ENCODE measurements at places on chromosomes 2 and 18.

- no peak for DNase-seq
Measured at GRCh38 chr2:64980183-64980582, 9.0 kb upstream of the SLC1A4 start.

GRCh38 chr2:7437141-7437540 lies 519.9 kb downstream of the RNF144A start:
- no peak for DNase-seq

DNA sequence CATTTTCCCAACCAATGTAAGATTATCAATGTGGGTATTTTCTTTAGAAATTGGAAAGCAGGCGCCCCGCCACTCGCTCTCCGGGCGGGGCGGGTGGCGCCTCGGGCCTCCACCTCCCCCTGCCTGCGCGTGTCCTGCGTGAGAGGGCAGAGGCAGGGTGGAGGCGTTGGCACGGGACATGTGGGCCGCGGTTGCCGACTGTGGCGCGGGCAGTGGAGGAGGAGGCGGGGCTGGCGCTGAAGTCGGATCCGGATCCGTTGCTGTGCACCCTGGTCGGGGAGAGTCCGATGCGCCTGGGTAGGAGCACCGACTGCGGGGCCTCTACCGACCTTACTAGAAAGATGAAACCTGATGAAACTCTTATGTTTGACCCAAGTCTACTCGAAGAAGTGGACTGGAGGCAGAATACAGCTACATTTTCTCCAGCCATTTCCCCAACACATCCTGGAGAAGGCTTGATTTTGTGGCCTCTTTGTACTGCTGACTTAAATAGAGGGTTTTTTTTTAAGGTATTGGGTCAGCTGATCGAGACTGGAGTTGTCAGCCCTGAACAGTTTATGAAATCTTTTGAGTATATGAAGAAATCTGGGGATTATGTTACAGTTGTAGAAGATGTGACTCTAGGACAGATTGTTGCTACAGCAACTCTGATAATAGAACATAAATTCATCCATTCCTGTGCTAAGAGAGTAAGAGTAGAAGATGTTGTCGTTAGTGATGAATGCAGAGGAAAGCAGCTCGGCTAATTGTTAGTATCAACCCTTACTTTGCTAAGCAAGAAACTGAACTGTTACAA lies 37.9 kb downstream of the PMS1 start:
- DNase-seq, result peak; percentile 62

DNA sequence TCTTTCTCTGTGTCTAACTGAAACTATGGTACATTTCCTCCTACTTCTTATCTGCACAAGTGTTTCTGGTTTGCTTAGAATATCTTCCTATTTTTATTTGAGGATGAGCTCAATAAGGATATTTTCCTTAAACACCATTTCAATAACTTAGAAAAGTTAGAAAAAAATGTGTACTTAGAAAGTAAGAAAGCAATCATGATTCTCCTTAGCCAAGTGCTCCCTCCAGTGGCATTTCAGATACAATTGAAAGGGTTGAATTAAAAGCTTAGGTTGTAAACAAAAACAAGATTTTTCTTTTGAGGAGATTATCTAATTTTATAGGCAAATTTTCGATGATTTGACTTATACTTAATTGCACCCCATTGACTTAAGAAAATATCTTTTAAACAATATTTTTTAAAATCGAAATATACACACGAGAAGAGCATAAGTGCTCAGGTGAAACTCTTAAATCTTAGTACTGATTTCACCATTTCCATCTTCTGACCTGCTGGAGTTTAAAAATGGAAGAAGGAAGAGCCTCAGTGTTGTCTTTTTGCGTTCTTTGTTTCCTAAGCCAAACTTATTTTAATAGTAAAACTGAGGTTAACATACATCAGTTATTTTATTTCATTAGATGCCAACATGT lies 26.9 kb downstream of the C18orf63 start:
- DNase-seq, result peak; percentile 31

- no peak for DNase-seq
Measured at GRCh38 chr2:147952118-147952517, 68.4 kb downstream of the ORC4 start.

DNA sequence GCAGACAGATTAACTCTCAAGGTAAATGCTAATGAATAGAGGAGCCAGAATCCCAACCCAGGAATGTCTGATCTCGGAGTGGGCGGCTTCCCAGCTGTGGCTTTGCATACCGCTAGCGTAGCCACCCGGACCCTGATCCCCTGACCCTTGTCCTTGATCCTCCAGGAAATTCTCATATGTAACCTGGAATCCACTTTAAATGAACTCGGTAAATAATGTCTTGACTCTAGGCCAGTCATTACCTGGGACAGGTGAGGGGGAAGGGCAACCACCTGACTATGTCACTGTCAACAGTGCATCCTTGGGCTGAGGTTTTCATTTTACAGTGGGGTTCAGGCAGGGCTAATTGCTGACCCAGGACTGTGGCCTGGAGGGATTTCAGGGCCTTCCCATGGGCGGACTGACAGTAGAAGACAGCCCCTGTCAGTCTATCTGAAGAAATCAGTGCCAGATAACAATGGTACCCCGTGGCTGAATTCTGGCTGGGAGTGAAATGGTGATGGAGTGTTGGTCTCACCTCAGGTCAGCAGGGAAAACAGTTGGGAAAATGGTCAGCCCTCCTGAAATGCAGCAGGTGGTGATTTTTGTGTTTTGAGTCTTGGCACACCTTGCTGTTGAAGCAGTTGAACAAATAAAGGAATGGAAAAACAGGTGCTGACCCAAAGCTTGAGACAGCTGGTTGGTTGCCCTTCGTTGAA lies 9.6 kb downstream of the ACKR3 start:
- no peak for DNase-seq

GRCh38 chr2:69567157-69567908 lies 76.2 kb downstream of the AAK1 start:
- no peak for DNase-seq

- peak; percentile 86 for DNase-seq
Measured at GRCh38 chr2:220188031-220188430, 560.6 kb downstream of the SLC4A3 start.

DNA sequence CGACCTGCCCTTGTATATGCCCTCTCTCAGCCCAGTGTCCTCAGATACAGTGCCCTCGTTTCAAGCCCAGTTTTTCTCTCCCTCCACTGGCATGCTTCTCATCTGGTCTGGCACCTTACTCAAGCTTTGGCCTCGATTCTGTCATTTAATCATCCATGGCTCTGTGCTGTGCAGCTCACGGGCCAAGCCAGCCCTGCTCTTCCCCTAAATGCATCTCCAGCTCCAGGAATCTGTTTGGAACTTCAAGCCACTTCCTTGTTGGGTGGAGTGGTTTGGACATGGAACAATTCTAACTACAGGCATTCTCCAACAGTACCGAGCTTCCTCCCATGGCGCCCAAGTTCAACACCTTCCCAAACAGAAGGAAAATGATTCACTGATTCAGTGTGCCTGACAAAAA lies 76.7 kb upstream of the ZNF397 start:
- DNase-seq, result no peak

GRCh38 chr2:237892984-237893595 lies 33.7 kb downstream of the RAMP1 start:
- DNase-seq, result no peak

GRCh38 chr2:83531206-83531826 lies 927.8 kb downstream of the SUCLG1 start:
- no peak for DNase-seq

DNA sequence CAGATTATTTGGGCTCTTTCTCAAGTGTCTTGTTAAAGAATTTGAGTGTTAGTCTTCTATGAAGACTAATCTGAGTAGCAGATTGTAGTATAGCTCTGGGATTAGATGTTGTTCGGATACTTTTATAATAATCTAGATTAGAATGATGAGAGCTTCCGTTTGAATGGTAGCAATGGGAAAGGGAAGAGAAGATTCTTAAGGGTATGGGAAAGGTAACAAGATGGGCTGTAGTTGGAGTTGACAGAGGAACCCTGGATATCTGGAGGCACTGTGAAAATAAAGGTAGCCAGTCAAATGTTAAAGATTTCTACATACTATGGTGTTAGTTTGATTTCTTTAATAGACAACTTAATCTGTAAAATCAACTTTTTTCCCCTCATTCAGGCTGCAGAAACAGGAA lies 4.7 kb downstream of the DDX1 start:
- DNase-seq, result no peak

DNA sequence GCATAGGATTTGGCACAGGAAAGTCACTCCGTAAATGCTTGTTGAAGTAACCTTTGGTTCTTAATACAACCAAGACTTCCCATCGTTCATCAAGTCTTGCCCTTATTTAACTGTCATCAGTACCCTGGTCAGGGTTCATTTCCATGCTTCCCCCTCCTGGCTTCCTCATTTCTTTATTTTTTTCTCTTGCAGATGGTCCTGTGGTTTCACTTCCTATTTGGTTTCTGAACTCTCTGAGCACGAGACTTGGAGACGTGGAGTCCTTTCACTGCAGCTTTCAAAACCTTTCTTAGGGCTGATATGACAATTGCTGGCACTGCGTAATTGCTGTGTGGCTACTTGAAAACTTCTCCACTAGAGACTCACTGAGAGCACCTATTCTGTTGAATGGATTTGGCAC lies 59.9 kb upstream of the PID1 start:
- no peak for DNase-seq

DNA sequence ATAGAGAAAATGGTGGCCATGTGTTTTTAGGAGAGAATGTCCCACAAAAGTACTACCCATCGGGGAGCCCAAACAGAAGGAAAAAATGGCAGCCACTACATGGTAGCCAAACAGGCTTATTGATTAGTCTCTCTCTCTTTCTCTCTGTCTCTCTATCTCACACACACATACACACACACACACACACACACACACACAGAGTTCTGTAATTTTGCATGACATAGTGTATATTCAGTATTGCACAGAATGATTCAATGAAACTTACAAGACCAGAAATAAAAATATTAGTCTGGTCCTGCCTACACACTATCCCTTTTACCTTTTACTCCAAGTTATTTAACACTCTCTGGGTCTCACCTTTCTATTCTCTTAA lies 124.8 kb upstream of the SLC39A10 start:
- DNase-seq, result no peak

- no peak for DNase-seq
Measured at GRCh38 chr18:51430538-51430937, 233.1 kb upstream of the MEX3C start.

GRCh38 chr2:161414042-161415033 lies 1.8 kb upstream of the TBR1 start:
- DNase-seq, result no peak

DNA sequence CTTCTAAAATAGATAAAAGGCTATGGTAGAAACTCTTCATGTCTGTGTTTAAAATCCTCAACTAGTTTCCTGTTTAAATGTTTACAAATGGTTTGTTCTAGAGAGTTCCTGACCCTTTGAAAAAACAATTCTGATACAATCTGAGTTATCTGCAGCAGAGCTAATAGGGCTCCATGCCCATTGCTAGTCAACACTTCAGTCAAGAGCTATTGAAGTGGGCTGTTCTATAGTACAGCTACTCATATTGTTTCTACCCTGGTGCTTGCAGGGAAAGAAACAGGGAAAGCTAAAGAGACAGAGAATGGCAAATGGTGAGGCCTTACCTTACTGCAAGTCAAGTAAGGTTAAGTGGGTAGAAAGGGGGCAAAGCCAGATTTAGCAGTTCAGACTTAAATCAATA lies 112.3 kb upstream of the CAVIN2 start:
- DNase-seq, result no peak

DNA sequence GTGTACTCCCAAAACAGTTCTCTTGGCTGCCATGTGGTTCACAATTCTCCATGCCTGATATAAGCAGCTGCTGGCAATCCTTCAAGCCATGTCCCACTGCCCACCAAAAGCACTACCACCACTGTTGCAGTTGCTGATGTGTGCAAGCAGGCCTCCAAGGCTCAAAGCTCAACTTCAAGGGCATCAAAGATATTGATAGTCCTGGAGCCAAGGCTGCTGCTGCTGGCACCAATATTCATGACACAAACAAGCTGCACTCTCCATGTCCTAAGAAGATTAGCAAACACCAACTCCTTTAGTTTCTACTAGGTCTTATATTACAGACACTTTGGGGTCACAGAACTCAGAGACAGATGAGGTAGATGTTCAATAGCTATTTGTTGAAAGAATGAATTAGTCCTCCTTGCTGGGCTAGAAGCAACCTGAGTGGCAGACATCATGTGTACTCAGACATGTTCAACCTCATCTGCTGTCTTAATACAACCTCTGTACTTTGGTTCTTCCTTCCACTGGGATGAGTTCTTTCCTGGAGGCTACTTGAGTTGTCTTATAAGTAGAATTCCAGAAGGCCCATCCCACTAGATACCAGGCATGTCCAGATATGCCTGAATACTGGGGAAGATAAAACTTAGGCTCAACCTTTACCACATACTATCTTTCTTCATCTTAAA lies 104.5 kb upstream of the UGP2 start:
- no peak for DNase-seq

DNA sequence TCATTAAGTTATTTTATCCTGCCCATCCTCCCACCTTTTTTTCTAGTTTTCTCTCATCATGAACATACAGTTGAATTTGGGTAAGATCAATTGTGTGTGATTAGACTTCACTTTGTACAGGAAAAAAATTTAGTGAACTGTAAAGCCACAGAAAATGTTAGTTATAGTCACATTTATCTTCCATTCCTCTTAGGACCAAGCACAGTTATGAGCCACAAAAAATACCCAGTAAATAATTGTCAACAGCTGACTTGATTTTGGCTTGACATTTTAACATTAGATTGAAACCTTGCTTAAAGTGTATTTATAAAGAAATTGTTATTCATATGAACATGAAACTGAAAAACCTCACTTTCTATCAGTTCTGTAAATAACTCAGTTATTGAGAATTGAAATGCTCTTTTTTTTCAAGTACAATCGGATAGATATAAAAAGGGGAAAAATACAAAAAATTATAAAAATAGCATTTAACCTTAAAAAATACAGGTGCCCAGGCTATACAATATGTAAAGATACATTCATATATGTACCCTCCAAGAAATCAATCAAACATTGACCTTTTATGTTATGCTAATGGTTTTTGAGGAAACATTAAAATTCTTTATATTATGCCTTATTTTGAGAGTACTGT lies 389.5 kb upstream of the NRP2 start:
- DNase-seq, result no peak

GRCh38 chr2:46409756-46410155 lies 69.6 kb upstream of the TMEM247 start:
- DNase-seq, result no peak

GRCh38 chr2:160429248-160430000 lies 64.2 kb downstream of the RBMS1 start:
- no peak for DNase-seq

DNA sequence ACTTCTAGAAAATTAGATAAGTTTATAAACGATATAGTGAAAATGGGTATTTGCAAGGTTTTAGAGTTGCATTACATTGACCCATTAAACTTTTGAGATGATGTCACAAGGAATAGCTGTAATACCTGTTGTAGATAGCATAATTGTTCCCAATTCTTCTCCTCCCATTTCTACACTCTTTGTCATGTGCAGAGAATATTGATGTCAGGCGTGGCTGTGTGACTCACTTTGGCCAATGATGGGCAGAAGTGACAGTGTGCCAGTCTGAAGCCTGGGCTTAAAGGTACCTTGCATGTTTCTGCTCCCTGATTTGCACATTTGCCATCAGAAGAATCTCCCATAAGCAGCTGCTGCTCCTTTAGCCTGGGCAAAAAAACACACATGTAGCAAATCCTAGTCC lies 26.9 kb upstream of the CCBE1 start:
- DNase-seq, result no peak

Data from AG09309 (cell line).